ENCODE measurements at places on chromosomes 3 and 15.
A peak's percentile ranks its signal among the peaks of the same experiment; 100 is the strongest.

- no peak for ATAC-seq
These were observed 70.2 kb downstream of the ADAMTS9 start for GRCh38 chr3:64617610-64618009.

- no peak for ATAC-seq
These were observed 166.6 kb downstream of the NR1D2 start for GRCh38 chr3:24111711-24112110.

- no peak for ATAC-seq
These were observed 102.1 kb upstream of the FHIT start for GRCh38 chr3:61353382-61353781.

DNA sequence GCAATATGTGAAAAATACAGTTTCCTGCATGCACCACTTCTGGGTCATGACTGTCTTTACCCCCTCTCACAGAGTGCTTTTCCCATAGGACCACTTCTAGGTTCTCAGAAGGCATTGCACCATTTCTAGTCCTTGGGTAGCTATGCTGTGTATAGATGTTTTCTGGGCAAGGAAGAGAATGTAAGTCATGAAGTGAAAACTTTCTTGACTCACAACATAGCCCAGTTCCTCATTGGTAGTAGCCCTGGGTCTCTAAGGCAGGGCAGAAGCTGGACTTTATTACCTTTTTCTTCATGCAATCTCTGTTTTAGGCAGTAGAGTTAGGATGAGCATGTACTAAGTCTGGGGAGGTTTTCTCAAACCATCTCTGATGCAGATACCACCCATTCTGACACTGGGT is 203.1 kb downstream of the EPHB1 start:
- no peak for ATAC-seq

DNA sequence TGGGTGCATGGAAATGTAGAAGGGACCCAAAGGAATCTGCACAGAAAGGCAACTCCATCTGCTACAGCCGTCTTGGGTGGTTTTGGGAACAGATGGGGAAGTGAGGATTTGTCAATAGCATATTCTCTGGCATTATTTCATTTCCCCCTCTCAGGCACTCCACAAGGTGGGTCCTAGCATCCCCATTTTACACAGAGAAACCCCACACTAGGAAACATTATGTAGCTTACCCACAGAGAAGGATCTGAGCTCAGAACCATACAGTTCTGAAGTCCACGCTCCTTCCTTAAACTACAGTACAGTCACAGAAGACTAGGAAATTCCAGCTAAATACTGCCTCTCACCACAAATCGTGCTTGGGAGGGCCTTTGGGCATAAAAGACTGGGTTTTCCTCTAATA is 61.2 kb upstream of the CTNNB1 start:
- no peak for ATAC-seq

DNA sequence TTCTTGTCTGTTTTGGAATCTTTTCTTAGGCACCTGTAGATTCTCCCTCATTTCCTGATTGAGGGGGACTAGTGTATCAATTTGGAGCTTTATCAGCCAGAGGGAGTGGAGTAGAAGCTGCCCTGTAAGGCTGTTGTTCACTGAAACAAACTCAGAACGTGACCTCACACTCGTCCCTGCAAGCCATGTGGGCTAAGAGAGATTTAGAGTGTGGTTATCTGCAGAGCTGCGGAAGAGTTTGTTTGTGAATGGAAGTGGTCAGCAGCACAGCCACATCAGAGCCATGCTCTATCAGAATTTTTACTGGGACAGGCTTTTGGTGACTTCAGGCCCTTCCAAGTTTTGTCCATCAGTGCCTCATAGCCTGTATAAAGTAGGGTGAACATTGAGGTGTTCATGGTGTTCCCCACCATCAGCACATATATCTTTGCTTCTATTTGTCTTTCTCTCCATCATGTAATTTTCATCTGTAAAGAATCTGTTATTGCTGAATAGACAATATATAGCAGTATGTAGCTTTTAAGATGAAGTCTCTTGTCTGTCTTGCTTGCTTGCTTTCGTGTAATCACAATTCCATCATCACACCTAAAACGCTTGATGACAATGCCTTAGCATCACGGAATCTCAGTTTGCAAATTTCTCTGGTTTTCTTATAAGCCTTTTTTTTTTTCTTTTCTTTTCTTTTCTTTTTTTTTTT is 37.0 kb downstream of the LARS2 start:
- ATAC-seq = no peak

GRCh38 chr3:53102601-53103147 is 27.6 kb downstream of the RFT1 start:
- ATAC-seq = peak; percentile 100

GRCh38 chr15:90036343-90036742 is 35.2 kb downstream of the ZNF710 start:
- no peak for ATAC-seq
